ENCODE measurements at places on chromosomes 2 and 18.

- no peak for DNase-seq
These were observed 562.7 kb upstream of the SLC39A10 start for GRCh38 chr2:195094330-195094729.

- DNase-seq, result no peak
These were observed 68.5 kb downstream of the STPG4 start for GRCh38 chr2:47086571-47086970.

DNA sequence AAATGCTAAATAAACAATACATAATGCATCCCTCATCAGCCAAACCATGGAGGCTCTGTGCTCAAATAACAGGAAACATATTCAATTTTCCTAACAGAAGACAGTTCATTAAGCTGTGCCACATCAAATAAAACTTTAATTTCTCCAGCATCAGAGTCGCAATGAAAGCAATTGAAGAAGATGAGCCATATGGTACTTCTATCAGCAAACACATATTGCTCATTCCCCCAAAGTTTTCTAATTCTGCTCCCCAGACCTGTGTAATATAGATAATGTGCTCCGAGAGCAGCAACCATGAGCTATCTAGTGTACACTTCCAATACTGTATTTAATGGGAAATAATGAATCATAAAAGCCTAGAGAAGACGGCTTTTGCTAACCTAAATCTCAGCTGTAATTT, 263.2 kb downstream of the MEIS1 start:
- no peak for DNase-seq

DNA sequence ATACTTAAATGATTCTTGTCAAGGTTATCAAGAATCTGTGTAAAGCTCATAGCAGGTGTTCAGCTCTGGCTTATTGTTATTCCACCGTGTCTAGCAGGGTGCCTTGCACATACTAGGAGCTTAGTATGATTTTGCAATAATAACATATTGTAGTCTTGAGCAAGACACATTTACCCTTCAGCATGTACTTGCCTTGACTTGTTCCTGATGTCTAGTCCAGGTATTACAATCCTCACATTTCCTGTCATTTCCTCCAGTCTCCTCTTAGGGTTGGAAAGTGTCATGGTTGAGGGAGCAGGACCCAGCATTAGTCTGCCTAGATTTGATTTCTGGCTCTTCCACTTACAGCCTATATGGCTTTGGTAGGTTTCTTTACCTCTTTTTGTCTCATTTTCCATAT, 246.1 kb downstream of the RAD51AP2 start:
- no peak for DNase-seq

DNA sequence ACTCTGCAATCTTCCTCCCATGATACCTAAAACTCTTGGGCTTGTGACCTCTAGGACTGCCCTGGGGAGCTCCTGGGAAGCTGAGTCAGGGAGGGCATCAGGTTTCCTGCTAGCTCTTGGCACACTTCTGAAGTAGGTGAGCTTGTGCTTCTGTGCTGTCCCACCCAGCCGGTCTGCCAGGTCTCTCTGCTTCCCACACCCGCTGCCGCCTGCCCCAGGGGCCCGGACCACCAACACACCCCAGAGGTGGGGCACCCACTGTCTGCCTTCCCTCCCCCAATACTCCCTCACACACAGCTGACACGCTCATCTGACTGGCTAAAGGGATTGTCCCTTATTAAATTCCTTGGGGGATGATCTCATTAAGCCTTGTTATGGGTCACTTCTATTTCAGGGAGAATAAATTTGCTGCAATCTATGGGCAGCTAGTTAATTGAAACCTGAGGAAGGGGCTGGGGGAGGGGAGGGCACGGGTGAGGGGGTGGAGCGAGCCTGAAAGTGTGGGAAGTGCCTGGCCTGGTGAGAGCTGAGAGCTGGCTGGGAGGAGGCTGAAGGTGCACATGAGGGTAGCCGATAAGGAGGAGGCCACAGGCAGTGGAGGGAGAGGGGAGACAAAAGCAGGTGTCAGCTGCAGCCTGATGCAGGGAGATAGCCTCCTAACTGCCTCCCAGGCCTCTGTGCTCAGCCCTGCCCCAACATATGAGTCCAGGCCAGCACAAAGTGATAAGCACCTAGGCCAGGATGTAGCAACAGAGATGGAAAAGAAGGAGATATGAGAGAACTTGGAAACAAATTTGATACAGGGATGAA, 48.8 kb downstream of the HAUS1 start:
- no peak for DNase-seq

DNA sequence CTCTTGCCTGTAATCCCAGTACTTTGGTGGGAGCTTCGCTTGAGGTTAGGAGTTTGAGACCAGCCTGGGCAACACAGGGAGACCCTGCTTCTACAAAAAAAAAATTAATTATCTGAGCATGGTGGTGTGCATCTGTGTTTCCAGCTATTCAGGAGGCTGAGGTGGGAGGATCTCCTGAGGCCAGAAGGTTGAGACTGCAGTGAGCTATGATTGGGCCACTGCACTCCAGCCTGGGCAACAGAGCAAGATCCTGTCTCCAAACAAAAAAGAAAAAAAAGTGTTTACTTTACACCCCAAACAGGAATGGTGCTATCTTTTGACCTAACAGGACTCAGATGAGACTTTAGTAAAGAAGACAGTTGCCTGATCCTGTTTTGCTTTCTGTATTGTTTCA, 35.6 kb downstream of the MAL start:
- DNase-seq, result no peak

- no peak for DNase-seq
These were observed 26.2 kb downstream of the UNC50 start for GRCh38 chr2:98634406-98635092.

GRCh38 chr2:133760376-133760775, 192.1 kb upstream of the NCKAP5 start:
- DNase-seq, result no peak

GRCh38 chr2:22673529-22673928, 711.5 kb upstream of the KLHL29 start:
- no peak for DNase-seq

DNA sequence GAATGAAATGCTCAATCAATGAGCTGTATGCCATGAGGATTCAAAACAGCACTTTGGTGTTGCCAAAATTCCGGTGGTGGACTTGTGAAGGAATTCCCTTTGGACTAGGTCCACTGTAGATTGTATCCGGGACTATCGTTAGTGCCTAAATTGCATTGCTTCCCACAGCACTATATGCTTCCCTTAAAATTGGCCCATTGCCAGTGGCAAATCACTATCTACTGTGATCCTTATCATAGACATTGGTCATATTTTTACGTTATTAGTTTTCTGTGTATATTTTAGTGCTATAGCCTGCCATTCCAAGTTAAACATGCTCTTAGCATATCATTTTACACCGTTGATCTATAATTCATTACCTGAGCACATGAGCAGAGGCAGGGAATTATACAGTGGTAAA, 1.7 kb downstream of the PJVK start:
- DNase-seq, result no peak

DNA sequence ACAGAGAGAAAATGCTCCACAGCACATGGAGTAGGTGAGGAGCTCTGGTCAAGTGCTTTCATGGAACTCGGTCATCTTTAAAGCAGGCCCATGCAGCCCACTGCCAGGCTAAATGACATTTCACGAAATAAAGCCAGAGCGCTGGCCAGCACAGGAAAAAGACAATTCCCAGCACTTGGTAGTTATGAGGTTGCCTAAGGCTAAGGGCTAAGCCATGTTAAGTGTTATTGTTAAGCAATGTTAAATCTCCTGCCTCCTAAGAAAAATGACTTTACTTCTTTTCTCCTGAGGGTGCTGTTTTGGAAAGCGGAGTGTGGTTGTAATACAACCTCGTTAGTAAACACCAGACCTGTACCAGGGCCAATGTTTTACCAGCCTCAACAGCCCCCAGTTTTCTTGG, 125.9 kb upstream of the NRP2 start:
- no peak for DNase-seq

DNA sequence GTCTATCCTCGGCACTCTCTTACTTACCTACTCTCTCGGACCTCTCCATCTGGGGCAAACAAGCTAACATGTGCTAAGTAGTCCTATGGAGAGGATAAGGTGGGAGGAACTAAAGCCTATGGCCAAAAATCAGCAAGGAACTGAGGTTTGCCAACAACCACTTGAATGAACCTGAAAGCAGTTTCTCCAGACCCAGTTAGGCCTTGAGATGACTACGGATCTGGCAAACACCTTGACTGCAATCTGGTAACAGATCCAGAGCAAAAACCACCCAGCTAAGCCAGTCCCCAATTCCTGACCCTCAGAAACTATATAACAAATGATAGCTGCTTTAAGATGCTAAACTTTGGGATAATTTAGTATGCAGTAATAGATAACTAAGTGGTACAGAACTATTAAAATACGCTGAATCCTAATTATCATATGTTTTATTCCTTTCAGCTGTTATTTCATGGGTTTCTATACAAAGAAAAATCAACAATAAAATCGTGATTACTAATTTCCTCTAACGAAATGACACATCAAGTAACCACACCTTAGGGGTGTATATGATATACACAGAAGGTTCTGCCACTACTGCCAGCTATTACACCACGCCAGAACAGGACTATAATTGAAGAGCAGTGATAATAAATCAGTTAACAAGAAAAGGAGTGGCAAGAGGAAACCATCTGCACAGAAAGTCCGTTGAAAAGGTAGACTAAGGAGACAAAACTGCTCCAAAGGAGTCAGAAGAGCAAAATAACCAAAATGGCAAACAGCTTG, 3.2 kb downstream of the FARSB start:
- no peak for DNase-seq

DNA sequence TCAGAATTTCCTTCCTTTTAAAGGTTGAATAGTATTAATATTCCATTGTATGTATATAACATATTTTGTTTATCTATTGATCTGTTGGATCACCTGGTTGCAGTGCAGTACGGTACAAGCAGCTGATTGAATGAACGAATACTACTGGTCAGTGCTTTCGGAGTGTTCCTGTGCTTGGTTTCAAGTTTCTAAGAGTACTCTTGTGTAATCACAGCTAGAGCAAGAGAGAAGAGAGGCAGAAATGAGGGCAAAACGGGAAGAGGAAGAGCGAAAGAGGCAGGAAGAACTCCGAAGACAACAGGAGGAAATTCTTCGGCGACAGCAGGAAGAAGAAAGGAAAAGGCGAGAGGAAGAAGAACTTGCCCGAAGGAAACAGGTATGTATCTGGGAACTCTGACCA, 40.3 kb upstream of the KCNJ13 start:
- peak; percentile 44 for DNase-seq

- no peak for DNase-seq
These were observed 14.5 kb upstream of the LPIN2 start for GRCh38 chr18:3027370-3027891.

- DNase-seq, result no peak
These were observed 18.3 kb downstream of the ASXL3 start for GRCh38 chr18:33596178-33596854.

- DNase-seq, result no peak
These were observed 770 bp downstream of the NBAS start for GRCh38 chr2:15560140-15560987.

DNA sequence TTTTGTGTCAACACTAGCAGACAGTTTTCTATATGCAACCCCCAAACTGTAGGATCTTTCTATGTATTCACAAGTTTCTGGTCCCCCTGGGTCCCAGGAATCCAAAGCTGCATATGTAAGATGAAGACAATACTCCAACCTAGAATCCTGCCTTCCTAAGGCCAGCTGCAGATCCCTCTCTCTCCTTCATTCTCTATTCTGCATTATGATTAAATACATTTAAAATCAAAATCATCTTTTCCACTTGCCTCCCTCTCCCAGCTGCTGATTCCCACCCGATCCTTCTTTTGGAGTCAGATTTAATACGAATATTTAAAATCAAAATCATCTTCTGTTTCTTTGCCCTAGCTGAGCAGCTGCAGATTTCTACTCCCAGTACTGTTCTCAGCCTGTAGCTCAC, 783.0 kb upstream of the ZEB2 start:
- DNase-seq, result no peak

DNA sequence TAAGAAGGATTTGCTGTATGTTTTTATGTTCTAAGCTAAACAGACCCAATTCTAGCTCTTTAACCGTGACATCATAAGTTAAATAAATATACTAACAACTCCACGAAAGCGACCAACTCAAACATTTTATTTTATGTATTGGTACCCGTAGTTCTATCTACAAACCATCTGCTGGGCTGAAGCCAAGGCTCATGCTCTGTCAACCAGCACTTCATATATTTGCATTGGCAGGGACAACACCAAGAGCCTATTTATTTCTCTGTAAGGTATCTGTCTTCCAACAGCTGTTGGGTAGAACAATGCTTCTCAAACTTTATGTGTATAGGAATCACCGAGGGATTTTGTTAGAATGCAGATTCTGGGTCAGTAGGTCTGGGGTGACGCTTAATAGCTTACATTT, 64.5 kb downstream of the PID1 start:
- DNase-seq, result no peak

GRCh38 chr2:140013545-140014203, 1233.5 kb upstream of the NXPH2 start:
- DNase-seq, result no peak

DNA sequence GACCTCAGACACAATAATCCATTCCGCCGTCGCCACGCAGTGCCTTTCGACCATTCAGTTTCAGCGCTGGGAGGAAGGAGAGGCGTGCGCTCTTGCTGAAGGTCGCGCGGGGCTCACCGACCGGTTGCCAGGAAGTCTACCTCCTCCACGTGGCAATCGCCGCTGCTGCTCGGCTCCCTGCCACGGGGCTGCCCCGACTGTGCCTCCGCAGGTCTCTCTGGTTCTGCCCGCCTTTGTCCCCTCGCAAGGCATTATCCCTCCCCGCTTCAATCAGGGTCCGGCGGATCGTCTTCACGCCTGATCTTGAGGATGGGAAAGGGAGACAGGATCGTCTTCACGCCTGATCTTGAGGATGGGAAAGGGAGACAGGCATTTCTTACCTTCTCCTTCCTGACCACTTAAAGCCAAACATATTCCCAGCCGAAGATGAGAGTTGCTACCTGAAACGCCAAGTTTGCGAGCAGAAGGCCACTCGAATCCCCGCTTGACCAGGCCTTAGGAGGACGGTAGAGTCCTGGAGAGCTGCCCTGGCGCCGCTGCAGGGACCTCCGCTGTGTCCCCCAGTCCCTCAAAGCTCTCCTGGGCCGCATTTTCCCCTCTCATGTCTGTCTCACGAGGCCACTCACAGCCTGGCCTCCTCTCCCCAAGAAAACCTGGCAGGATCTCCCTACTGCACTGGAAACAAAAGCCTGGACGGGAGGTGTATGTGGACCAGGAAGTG, 4.3 kb upstream of the GPR45 start:
- no peak for DNase-seq

DNA sequence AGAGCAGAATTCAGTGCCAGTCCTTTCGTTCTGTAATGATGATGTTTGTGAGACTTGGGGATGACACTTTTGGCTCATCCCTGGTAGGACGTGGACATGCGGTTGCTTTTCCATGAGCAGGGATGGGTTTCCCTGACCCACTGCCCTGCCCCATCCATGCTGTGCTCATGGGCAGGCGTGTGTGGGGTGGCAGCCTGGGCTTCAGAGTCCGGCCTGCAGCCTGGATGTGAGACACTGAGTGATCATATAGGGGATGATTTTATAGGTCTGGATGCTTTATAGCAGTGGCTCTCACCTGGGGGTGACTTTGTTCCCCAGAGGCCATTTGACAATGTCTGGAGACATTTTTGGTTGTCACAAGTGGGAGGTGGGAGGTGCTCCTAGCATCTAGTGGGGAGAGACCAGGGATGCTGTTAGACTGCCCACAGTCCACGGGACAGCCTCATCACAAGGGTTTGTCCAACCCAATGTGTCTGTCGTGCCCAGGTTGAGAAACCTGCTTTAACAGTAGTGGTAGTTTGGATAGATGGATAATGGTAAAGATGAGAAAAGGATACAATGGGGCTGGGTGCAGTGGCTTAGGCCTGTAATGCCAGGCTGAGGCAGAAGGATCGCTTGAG, 38.9 kb downstream of the LDLRAD4 start:
- no peak for DNase-seq

- DNase-seq, result peak; percentile 83
These were observed 200.6 kb upstream of the MEX3C start for GRCh38 chr18:51398104-51398503.
